Activated CD4-positive, alpha-beta memory T cell treated with anti-CD3 and anti-CD28 coated beads, Interleukin-2, amount 10 ng/mL, durations not matched to agents 7 days and 5 days (primary cell): ENCODE measurements at places on chromosomes 2 and 18. TPM values are rescaled to one million over a fixed set of nuclear protein-coding genes. Genes with fewer than 3 reads are reported as not detected.

PROC gene
- total RNA-seq: not detected

DNER gene
- total RNA-seq: not detected

TXNDC2 gene
- not detected for total RNA-seq

PROM2 gene
- total RNA-seq: 0.15 TPM

ADCYAP1 gene
- not detected for total RNA-seq

AGXT gene
- total RNA-seq: not detected

NPHP1 gene
- 0.45 TPM for total RNA-seq

GATA6 gene
- not detected for total RNA-seq

GNLY gene
- total RNA-seq: 599 TPM

LYPD1 gene
- not detected for total RNA-seq

BCL11A gene
- not detected for total RNA-seq
